ENCODE measurements at places on chromosomes 1 and 21.

DNA sequence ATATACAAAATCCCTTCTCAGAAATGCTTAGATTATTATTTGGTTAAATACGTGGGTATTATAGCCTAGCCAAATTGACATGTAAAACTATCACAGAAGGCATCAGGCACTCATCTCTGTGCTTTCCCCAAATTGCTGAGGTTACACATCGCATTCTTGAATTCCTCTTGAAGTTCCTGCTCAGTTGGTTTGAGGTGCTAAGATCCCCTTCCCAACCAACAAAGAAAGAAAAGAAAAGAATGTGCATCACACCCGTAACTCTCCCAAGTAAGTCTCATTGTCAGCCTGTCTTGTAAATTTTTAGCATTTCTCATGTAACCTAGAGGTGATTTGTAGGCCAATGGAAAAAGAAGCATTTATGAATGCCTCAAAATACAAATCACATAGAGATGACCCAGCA is 539.2 kb upstream of the PRMT6 start:
- DNase-seq, result no peak

GRCh38 chr1:92698932-92699331 is 86.0 kb downstream of the EVI5 start:
- no peak for DNase-seq

DNA sequence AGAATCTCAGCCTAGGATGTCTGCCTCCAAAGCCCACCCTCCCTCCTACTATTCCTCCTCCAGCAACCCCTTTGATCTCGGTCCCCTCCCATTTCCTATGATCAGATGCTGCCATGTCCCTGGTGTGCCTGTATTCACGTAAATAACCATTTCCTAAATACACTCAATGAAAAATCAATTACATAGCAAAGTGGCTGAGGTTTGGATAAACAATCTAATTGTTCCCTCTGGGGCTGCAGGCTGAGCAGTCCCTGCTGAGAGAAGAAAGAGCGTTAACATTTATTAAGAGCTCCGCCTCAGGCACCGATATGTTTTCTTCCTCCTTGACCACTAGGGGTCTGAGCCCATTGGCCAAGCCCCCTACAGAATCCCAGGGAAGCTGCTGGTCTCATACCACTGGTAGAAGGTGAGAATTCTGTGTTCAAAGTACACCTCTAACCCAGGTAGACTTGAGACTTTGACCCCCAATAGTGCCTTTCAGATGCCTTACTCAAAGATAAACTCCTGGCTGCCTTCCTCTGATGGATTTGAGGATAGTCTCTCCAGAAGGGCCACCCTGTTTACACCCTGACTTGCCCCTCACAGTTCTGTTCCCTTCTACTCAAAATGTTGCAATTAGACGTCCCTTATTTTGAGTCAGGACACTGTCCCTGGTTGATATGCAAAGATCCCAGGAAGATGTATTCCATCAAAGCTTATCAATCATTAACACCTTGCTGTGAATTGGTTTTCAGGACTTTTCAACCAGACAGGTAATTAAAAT is 33.9 kb upstream of the CAMK1G start:
- no peak for DNase-seq

- no peak for DNase-seq
Observed at GRCh38 chr1:165389609-165390008, 33.1 kb upstream of the LMX1A start.

DNA sequence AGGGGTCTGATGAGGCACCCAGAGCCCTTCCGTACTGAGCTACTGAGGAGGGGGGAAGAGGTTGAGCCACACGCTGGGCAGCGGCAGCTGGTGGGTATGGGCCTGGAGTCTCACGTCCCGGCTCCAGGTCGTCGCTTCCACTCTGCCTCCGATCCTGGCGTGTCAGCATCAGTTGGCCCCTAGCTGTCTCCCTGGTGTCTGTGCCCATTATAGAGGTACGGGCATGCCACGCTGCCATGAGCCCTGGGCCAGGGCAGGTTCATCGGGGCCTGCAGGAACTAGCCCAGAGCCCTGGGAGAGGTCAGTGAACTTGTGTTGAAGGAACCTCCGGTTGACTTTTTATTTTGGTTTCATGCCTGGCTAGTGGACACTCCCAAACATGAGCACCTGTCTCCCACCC is 18.2 kb downstream of the COQ8A start:
- DNase-seq, result no peak

GRCh38 chr1:39681294-39681693 is 9.4 kb upstream of the NT5C1A start:
- DNase-seq, result no peak
